ENCODE measurements at places on chromosomes 11 and 22.

DNA sequence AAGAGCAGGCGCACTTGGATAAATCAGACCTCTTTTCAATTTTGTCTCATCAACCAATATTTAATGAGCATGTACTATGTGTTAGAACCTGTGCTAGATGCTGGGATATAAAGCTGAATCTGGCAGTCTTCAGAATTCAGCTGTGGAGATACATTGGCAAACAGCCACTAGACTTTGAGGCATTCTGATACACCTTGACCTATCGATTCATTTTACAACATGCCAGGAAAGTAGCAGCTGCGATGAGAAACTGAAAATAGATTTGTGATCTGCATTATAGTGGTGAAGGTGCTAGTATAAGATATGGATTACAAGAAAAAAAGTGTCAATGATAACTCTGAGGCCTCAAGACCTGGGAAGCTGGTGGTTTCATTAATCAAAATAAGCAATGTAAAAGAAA lies 1338.1 kb upstream of the TENM4 start:
- no peaks in the 10 kb centered on the region for H3K4me1 ChIP-seq
- no peaks in the 10 kb centered on the region for H3K27me3 ChIP-seq
- no peak overlapping the region for H3K27ac ChIP-seq
- no peak overlapping the region for H3K4me3 ChIP-seq

DNA sequence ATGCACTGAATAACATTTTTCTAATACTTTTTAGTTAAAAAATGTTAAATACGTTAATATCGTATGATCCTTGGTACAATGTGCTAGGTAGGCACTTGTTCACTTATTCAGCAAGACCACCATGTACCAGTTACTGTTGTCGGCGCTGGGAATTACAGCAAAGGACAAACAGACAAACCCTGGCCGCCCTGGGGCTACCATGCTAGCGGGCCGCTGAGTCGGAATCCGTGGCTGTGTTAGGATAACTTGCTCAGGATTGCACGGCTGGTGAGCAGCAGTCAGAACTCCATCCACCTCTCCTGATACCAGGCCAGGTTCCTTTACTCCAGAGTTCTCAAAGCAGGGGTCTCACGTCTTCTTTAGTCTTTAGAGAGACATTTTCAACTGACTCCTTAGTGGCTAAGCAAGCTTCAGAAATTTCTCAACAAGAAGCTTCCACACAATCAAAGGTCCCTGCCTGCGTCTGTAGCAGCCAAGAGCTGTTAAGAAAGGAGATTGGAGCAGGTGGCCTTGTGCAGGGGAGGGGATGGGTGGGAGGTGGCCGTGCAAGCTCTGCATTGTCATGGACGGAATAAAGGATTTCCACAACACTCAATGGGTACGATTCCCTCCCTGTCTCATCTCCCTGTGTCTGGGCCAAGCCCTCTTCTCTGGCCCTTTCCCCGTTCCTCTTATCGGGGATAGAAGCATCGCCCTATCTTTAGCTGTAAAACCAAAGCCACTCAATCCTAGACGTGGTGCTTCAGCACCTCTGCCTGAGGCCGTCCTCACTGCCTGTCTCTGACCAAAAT lies 39.8 kb upstream of the NNMT start:
- no peak for DNase-seq
- H3K27me3 ChIP-seq = no peaks in the 10 kb centered on the region
- H3K36me3 ChIP-seq = no peaks in the 10 kb centered on the region
- no peaks in the 10 kb centered on the region for H3K4me1 ChIP-seq

DNA sequence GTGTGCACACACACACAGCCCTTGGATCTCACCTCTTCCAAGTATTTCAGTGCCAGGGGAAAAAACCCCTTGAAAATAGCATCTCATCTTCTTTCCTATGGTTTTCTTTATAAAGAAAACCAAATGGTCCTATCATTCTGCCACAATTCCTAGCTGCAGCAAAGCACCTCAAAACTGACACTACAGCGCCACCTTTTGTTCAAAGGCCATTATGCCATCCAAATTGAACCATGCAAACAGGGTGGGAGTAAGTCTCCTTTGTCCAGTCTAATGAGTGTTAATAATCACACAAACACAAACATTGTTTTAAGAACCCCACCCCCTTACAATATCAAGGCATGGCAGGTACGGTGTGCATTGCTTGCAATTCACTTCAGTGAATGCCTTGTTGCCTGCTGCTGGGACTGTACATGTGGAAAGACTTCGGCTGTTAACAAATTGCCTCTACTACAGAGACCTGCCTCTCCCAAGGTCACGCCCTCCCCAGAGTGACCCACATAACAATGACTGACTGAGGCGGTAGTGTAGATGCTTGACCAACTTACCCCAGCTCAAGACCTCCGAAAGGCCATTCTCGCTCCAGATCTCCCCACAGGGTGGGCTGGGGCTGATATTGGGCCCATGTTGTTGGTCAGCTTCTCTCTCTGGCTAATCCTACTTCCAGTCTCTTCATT lies 31.7 kb downstream of the FAM181B start:
- H3K27me3 ChIP-seq = peaks cover 5% of the 10 kb centered on the region
- H3K36me3 ChIP-seq = no peaks in the 10 kb centered on the region
- peak; percentile 13 for DNase-seq
- H3K27ac ChIP-seq = no peak overlapping the region

- H3K4me1 ChIP-seq = no peaks in the 10 kb centered on the region
- no peak overlapping the region for H3K4me3 ChIP-seq
- no peak overlapping the region for H3K27ac ChIP-seq
- DNase-seq = no peak
- H3K27me3 ChIP-seq = peaks cover 31% of the 10 kb centered on the region
Measured at GRCh38 chr11:69624293-69624692, 16.7 kb upstream of the CCND1 start.

- no peak for DNase-seq
- H3K36me3 ChIP-seq = peaks cover 11% of the 10 kb centered on the region
- H3K4me3 ChIP-seq = no peak overlapping the region
- peaks cover 2% of the 10 kb centered on the region for H3K27me3 ChIP-seq
- H3K27ac ChIP-seq = no peak overlapping the region
- peaks cover 13% of the 10 kb centered on the region for H3K4me1 ChIP-seq
Measured at GRCh38 chr11:77250881-77251640, 50.4 kb downstream of the GDPD4 start.

GRCh38 chr11:28466506-28466905 lies 358.3 kb downstream of the METTL15 start:
- H3K36me3 ChIP-seq = no peaks in the 10 kb centered on the region
- no peaks in the 10 kb centered on the region for H3K27me3 ChIP-seq
- H3K4me3 ChIP-seq = no peak overlapping the region
- no peak for DNase-seq

- H3K27ac ChIP-seq = no peak overlapping the region
- H3K4me1 ChIP-seq = peaks cover 8% of the 10 kb centered on the region
- H3K27me3 ChIP-seq = peaks cover 64% of the 10 kb centered on the region
- DNase-seq = no peak
- H3K4me3 ChIP-seq = no peak overlapping the region
- no peaks in the 10 kb centered on the region for H3K36me3 ChIP-seq
Measured at GRCh38 chr11:27705873-27706820, 5.9 kb upstream of the BDNF start.

GRCh38 chr11:68398995-68399851 lies 61.3 kb upstream of the PPP6R3 start:
- H3K4me1 ChIP-seq = no peaks in the 10 kb centered on the region
- no peak overlapping the region for H3K4me3 ChIP-seq
- no peak for DNase-seq
- no peaks in the 10 kb centered on the region for H3K27me3 ChIP-seq
- H3K36me3 ChIP-seq = no peaks in the 10 kb centered on the region
- H3K27ac ChIP-seq = no peak overlapping the region

DNA sequence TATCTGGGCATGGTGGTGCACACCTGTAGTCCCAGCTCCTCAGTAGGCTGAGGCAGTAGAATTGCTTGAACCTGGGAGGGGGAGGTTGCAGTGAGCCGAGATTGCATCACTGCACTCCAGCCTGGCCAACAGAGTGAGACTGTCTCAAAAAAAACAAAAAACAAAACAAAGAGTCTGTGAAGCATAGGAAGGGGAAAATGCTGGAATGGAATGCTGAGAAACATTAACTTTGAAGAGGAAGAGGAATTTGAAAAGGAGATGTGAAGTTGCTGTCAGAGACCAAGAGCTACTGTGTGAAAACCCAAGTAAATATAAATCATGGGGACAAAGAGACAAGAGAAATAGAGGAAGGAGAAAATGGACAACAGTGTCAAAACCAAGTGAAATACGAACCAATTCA lies 455.1 kb upstream of the ARHGAP42 start:
- no peaks in the 10 kb centered on the region for H3K27me3 ChIP-seq
- H3K4me1 ChIP-seq = no peaks in the 10 kb centered on the region
- no peaks in the 10 kb centered on the region for H3K36me3 ChIP-seq
- no peak overlapping the region for H3K4me3 ChIP-seq
- no peak for DNase-seq
- no peak overlapping the region for H3K27ac ChIP-seq

- H3K36me3 ChIP-seq = no peaks in the 10 kb centered on the region
- DNase-seq = no peak
Measured at GRCh38 chr11:24833573-24833972, 336.7 kb downstream of the LUZP2 start.

DNA sequence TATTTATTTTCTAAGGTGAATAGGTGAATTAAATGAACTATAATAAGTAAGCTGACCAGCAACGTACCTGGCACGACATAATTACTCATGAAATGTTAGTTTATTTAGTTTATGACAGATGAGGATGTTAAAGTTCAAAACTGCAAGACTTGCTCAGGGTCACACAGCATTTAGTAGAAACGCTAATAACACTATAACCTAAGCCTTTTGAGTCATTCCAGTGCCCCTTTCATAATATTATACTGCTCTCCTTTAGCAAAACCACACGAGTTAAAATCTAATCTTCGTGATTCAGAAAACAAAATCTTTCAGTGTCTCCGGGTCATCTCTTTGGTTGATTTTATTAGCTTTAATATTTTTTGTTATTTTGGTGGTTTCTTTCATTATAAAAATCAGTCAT lies 39.6 kb downstream of the BTBD10 start:
- no peaks in the 10 kb centered on the region for H3K27me3 ChIP-seq
- peaks cover 13% of the 10 kb centered on the region for H3K4me1 ChIP-seq
- no peak for DNase-seq
- no peak overlapping the region for H3K27ac ChIP-seq

DNA sequence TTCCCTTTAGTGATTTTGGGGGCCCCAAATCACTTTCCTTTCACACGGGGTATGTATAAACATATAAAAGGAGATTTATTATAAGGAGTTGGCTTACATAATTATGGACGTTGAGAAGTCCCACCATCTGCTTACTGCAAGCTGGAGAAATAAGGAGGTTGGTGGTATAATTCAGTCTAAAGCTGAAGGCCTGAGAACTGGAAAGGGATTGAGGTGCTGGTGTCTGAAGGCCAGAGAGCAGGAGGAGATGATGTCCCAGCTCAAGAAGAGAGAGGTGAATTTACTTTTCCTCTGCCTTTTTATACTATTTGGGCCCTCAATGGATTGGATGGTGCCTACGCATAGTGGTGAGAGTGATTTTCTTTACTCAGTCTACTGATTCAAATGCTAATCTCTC lies 1.3 kb upstream of the ZNF202 start:
- H3K27ac ChIP-seq = no peak overlapping the region
- peaks cover 24% of the 10 kb centered on the region for H3K4me1 ChIP-seq
- DNase-seq = no peak

GRCh38 chr11:27615833-27616232 lies 84.4 kb downstream of the BDNF start:
- no peak overlapping the region for H3K4me3 ChIP-seq
- no peak overlapping the region for H3K27ac ChIP-seq
- no peaks in the 10 kb centered on the region for H3K4me1 ChIP-seq
- DNase-seq = no peak
- H3K27me3 ChIP-seq = no peaks in the 10 kb centered on the region

DNA sequence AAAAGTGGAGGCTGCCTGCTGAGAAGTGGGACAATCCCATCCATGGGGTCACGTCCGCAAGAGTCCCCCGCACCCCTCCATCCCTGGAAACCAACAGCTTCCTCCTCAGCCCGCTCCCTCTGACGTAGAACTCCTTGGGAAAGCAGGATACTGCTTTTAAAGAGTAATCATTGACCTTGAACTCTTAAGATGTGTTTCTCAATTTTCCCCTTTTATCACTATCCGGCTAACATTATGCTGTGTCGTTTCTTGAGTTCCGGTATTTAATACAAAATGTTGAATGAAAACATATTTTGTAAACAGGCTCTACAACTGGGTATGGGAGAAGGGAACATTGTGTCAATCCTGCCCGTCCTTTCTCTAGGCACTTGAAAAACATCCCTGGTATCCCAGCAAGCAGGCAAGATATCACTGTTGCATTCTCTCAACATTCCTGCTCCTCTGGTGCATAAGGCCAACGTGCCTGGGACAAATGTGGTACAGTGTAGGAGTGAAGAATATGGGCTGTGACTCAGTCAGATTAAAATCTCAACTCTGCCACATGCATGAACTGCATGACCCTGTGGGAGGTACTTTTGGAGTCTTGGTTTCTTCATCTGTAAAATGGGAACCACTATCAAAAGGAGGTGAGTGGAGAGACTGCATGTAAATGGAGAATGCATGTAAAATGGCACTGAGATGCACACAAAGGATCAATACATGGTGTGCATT lies 52.8 kb downstream of the WT1 start:
- H3K4me3 ChIP-seq = no peak overlapping the region
- DNase-seq = no peak
- H3K36me3 ChIP-seq = no peaks in the 10 kb centered on the region
- H3K27me3 ChIP-seq = peaks cover 13% of the 10 kb centered on the region
- no peak overlapping the region for H3K27ac ChIP-seq

- DNase-seq = no peak
- H3K36me3 ChIP-seq = peaks cover 2% of the 10 kb centered on the region
- H3K27me3 ChIP-seq = no peaks in the 10 kb centered on the region
- peak overlapping the region; percentile 66 for H3K27ac ChIP-seq
Measured at GRCh38 chr22:36424901-36425579, 37.3 kb upstream of the MYH9 start.

- no peak overlapping the region for H3K27ac ChIP-seq
- H3K4me3 ChIP-seq = no peak overlapping the region
- DNase-seq = no peak
- H3K36me3 ChIP-seq = no peaks in the 10 kb centered on the region
- peaks cover 20% of the 10 kb centered on the region for H3K4me1 ChIP-seq
Measured at GRCh38 chr11:129283141-129283540, 91.0 kb upstream of the ARHGAP32 start.

GRCh38 chr11:17267576-17267975 lies 9.0 kb upstream of the NUCB2 start:
- H3K4me3 ChIP-seq = no peak overlapping the region
- H3K27me3 ChIP-seq = no peaks in the 10 kb centered on the region
- no peak for DNase-seq
- peaks cover 12% of the 10 kb centered on the region for H3K4me1 ChIP-seq
- no peaks in the 10 kb centered on the region for H3K36me3 ChIP-seq
- H3K27ac ChIP-seq = no peak overlapping the region

GRCh38 chr11:113119074-113119473 lies 157.9 kb downstream of the NCAM1 start:
- H3K27me3 ChIP-seq = peaks cover 5% of the 10 kb centered on the region
- H3K4me3 ChIP-seq = no peak overlapping the region
- H3K4me1 ChIP-seq = no peaks in the 10 kb centered on the region
- H3K36me3 ChIP-seq = no peaks in the 10 kb centered on the region
- H3K27ac ChIP-seq = no peak overlapping the region
- DNase-seq = no peak
